OCI-M1 (cell line): ENCODE measurements at places on chromosomes 7 and 10.

DNA sequence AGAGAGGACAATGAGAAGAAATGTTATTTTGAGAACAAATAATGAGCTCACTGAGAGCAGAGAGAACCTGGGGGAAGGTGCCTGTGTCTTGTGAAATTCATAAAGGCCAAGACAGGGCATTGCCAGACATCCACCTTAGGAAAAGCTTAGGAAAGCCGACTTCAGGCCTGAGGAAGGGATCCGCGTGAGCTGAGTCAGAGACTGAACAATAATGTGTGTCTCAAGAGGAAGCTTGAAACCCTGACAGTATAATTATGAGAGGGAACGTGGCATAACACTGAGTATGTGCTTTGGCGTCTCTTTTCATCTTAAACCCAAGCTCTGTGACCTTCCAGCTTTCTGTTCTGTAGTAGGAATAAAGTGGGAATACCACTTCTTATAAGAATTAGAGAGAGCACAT is 307.2 kb downstream of the ACTR3B start:
- no peak for DNase-seq

DNA sequence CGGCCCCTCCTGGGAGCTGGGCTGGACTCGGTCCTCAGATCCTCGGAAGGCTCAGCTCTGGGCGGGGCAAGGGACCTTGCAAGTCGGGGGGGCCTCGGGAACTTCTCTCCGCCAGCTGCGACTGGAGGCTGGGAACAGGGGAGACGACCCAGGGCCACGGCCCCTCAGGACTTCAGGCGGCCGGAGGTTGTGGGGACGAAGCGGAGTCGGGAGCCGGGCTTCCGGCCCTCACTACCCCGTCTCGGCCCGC is 2.6 kb downstream of the ADIRF start:
- no peak for DNase-seq

- DNase-seq = no peak
Measured at GRCh38 chr10:69160809-69161241, 19.2 kb upstream of the SUPV3L1 start.

DNA sequence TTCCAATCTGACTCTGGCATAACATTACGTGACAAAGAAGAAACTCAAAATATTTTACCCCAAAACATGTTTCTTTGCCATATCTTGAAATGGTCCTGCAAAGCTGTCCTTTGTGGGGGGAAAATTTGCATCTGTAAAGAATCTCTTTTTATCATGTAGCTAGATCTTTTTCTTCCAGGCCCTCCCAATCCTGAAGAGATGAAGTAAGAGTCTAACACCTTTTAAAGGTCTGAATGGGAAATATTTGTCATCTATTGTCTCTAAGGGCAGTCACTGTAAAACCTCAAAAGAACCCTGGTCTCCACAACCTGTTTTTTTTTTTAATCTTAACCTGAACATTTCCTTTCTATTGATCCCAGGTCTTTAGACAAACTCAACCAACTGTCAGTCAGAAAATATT is 8.6 kb downstream of the OR2AE1 start:
- DNase-seq = no peak

DNA sequence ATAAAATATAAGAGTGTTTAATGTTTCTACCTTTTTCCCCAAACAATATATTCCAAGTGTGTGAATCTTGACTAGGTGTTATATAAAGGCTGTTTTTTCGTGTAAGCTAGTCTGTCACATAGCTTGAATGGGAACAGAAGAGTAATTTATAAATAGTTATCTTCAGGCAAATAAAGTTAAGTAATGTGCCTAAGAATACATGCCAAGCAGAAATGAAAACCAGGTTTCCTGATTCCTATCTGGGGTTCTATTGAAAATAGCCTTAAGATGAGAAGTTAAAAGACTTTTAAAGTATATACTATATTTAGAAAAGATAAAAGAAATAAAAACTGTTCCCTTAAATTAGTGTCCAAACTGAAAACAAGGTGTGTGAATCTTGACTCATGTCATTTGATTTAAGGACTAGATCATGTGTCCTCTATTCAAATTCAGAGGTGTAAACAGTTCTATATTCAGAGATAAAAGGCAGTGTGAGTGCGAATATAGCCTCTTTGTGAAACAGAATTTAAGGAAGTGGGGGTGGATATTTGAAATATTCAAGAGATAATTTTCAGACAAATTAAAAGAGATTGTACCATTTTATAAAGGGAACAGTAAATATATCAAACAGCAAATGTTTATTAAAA is 247.5 kb downstream of the THSD7A start:
- no peak for DNase-seq

GRCh38 chr10:3714531-3714930 is 70.5 kb downstream of the KLF6 start:
- no peak for DNase-seq

DNA sequence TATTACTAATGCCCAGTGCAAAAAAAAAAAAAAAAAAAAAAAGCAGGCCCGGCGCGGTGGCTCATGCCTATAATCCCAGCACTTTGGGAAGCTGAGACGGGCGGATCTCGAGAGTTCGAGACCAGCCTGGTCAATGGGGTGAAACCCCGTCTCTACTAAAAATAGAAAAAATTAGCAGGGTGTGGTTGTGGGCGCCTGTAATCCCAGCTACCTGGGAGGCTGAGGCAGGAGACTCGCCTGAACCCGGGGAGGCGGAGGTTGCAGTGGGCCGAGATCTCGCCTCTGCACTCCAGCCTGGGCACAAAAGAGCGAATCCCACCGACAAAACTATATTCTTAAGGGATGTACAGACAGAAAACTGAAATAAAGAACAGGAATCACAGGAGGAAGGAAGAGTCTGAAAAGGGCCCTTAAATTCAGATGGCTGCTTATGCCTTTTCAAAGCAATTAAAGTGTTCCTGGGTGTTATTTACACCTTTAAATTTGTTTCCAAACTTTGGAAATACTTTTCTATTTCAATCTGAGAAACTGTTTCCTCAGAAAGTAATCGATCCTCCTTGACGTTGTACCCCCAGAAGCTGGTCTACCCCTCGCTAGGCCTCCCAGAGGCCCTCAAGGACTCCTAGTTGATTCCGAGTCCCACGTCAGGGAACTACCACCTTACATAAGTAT is 2.0 kb upstream of the KMT2E start:
- peak; percentile 36 for DNase-seq

- DNase-seq = peak; percentile 84
Measured at GRCh38 chr10:96043893-96044715, 721 bp downstream of the CCNJ start.

DNA sequence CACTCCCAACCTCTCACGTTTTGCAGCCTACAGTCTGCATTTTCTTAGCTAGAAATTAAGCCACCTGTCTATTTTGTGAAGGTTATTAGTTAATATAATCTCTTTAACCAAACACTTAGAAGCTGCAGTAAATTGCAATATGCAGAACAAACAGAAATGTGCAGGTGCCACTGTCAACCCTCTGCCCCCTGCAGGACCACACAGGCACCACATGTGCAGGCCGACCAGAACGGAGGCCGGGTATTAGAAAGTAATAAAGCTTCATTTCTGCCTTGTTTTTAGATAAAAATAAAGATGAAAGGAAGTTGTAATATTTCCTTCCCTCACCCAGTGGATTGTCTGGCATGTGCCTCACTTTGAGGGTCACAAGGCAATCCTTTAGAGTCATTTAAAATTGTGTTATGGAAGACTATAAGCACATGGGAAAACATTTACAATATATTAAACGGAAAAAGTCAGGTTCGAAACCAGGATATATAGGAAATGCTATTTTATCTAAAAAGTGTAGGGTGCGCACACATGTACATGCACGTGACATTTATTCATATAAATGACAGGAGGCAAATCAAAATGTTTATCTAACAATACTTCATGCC is 158.2 kb downstream of the ARHGAP12 start:
- peak; percentile 47 for DNase-seq

GRCh38 chr10:30172091-30172490 is 112.7 kb upstream of the JCAD start:
- DNase-seq = no peak

DNA sequence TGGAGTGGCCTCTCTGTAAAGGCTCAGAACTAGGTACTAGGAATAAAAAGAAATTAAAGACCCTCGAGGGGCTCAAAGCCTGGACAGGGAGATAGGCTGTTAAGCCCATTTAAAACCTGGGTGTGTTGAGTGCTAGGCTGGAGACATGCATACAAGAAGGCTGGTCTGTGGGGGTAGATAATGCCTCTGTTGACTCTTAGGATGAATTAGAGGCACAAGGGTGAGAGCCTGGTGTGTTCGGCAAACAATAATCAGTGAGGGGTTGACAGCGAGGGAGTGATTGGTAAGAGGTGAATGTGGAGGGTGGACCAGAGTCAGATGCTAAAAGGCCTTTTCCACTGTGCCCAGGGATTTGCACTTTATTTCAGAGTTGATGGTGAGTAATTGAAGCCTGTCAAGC is 12.7 kb downstream of the GSTO2 start:
- DNase-seq = no peak
